DND-41 (cell line): ENCODE measurements at places on chromosomes 16 and 17.

- DNase-seq, result no peak
Measured at GRCh38 chr17:59389066-59389465, 57.6 kb downstream of the YPEL2 start.

DNA sequence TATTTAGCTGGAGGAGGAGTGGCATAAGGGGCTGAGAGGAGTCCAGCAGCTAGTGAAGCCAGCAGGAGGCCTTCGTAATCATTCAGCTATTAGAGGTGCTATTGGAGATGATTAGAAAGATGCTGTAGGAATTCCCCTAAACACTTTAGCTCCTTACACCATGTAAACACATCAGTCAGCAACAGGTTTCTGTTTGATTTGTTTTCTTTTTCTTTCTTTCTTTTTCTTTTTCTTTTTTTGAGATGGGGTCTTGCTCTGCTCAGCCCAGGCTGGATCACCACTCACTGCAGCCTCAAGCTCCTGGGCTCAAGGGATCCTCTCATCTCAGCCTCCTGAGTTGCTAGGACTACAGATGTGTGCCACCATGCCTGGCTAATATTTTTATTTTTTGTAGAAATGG lies 10.6 kb upstream of the SEPHS2 start:
- no peak for DNase-seq

- no peak for DNase-seq
Measured at GRCh38 chr16:11639925-11640899, 28.0 kb upstream of the SNN start.

DNA sequence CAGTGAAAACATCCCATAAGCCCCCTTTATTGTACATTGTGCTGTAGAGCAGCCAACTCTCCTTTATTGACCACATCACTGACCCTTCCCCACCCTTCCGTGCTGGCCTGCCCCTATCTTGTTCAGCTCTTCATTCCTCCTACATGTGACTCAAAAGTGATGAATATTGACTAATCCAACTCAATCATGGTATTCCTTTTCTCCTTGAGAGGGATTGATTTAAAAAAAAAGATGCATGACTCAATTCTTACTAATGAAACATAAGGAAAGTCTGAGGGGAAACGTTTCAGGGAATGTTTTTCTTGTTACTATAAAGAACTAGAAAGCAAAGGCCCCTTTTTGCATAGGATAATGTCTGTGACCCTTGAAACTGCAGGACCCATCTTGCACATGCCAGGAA lies 125.2 kb upstream of the SOX9 start:
- DNase-seq, result no peak

DNA sequence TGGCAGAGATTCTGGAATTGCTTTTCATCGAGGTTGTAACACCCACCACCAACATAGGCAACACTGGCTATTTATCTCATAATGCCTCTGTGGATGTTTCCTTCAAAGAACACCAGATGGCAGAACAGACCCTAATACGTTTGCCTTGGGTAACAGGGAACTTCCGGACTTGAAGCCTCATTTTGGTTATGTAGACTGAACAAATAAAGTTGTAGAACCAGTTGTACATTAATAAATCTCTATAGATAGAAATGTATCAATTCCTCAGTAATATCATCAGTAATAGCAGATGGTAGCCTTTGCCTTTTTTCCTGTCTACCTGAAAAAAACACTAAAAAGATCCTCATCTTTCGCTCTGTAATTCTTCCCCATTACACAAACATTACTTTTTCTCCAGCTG lies 25.9 kb upstream of the APOH start:
- peak; percentile 59 for DNase-seq

- peak; percentile 71 for DNase-seq
Measured at GRCh38 chr16:89093602-89094251, at the start of gene ACSF3. Gene ACSF3 (plus strand): TSS chr16:89093852. CDS start chr16:89100682, 6,830 bp downstream.
